ENCODE measurements at places on chromosomes 7 and 10.
A peak's percentile ranks its signal among the peaks of the same experiment; 100 is the strongest.

- peak overlapping the region; percentile 97 for H3K27ac ChIP-seq
- H3K36me3 ChIP-seq: peaks cover 46% of the 10 kb centered on the region
- peak; percentile 80 for DNase-seq
- peaks cover 55% of the 10 kb centered on the region for H3K4me1 ChIP-seq
These were observed 692 bp downstream of the CARD11 start for GRCh38 chr7:3042861-3043489.

DNA sequence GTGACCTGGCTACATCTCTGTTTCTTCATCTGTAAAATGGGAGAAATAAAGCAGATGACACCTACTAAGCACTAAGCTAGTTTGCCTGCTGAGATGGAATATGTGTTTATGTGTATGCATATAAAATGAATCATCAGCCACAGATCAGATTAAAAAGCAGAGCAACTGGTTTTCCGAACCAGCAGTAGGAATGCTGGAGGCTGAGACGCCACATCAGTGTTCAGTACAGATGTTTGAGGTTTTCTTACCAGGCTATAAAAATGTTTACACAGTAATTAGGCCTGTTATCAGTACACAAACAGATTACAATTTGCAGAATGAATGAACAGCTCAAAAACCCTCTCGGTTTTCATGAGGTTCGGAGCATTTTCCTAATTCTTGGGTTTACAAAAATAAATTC lies 85.8 kb downstream of the CALN1 start:
- H3K4me3 ChIP-seq: no peak overlapping the region
- H3K27ac ChIP-seq: no peak overlapping the region
- no peaks in the 10 kb centered on the region for H3K27me3 ChIP-seq

GRCh38 chr7:47185170-47185569 lies 396.7 kb downstream of the TNS3 start:
- H3K4me3 ChIP-seq: no peak overlapping the region
- no peak overlapping the region for H3K27ac ChIP-seq
- H3K36me3 ChIP-seq: no peaks in the 10 kb centered on the region
- DNase-seq: no peak

GRCh38 chr10:12489357-12489756 lies 140.0 kb downstream of the CAMK1D start:
- no peak overlapping the region for H3K27ac ChIP-seq
- H3K36me3 ChIP-seq: no peaks in the 10 kb centered on the region
- H3K4me3 ChIP-seq: no peak overlapping the region
- DNase-seq: no peak

DNA sequence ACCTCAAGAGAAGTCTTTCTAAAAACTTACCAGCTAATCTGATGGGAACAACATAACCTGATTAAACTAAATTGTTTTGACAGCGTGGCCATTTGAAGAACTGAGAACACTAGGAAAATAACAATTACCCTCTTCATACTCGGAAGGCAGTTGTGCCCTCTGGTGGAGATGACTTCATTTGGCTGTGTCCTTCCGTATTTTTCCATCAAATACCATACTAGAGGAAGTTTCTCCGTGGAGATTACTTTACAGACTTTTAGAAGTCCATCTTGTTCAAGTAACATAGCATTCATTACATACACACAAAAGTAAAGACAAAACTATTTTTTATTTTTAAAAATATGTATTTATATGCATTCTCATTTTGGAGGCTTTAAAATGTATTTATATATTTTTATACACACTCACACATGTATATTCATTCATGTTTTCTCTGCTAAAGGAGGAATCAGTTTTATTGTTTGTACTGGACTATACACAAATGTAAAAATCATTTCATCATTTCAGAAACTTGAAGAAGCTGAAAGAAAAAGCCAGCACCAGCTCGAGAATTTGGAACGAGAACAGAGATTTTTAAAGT lies 25.2 kb downstream of the SMNDC1 start:
- no peak overlapping the region for H3K27ac ChIP-seq
- H3K27me3 ChIP-seq: no peaks in the 10 kb centered on the region
- no peak overlapping the region for H3K4me3 ChIP-seq
- DNase-seq: no peak
- H3K36me3 ChIP-seq: peaks cover 21% of the 10 kb centered on the region

GRCh38 chr7:7438851-7439250 lies 96.8 kb downstream of the COL28A1 start:
- no peak overlapping the region for H3K27ac ChIP-seq
- no peak for DNase-seq
- H3K4me1 ChIP-seq: peaks cover 7% of the 10 kb centered on the region
- no peaks in the 10 kb centered on the region for H3K36me3 ChIP-seq
- no peaks in the 10 kb centered on the region for H3K27me3 ChIP-seq
- H3K4me3 ChIP-seq: no peak overlapping the region

GRCh38 chr7:51276967-51277366 lies 39.6 kb downstream of the COBL start:
- H3K27ac ChIP-seq: no peak overlapping the region
- H3K36me3 ChIP-seq: no peaks in the 10 kb centered on the region
- no peak for DNase-seq
- peaks cover 14% of the 10 kb centered on the region for H3K27me3 ChIP-seq

GRCh38 chr10:121062115-121062514 lies 211.0 kb downstream of the WDR11 start:
- no peaks in the 10 kb centered on the region for H3K4me1 ChIP-seq
- H3K27me3 ChIP-seq: no peaks in the 10 kb centered on the region
- no peak for DNase-seq
- H3K4me3 ChIP-seq: no peak overlapping the region
- no peak overlapping the region for H3K27ac ChIP-seq

- H3K27me3 ChIP-seq: peaks cover 5% of the 10 kb centered on the region
- no peaks in the 10 kb centered on the region for H3K36me3 ChIP-seq
- no peak for DNase-seq
- H3K4me1 ChIP-seq: no peaks in the 10 kb centered on the region
- no peak overlapping the region for H3K4me3 ChIP-seq
- no peak overlapping the region for H3K27ac ChIP-seq
These were observed 57.7 kb downstream of the SLIT1 start for GRCh38 chr10:97128039-97128492.

DNA sequence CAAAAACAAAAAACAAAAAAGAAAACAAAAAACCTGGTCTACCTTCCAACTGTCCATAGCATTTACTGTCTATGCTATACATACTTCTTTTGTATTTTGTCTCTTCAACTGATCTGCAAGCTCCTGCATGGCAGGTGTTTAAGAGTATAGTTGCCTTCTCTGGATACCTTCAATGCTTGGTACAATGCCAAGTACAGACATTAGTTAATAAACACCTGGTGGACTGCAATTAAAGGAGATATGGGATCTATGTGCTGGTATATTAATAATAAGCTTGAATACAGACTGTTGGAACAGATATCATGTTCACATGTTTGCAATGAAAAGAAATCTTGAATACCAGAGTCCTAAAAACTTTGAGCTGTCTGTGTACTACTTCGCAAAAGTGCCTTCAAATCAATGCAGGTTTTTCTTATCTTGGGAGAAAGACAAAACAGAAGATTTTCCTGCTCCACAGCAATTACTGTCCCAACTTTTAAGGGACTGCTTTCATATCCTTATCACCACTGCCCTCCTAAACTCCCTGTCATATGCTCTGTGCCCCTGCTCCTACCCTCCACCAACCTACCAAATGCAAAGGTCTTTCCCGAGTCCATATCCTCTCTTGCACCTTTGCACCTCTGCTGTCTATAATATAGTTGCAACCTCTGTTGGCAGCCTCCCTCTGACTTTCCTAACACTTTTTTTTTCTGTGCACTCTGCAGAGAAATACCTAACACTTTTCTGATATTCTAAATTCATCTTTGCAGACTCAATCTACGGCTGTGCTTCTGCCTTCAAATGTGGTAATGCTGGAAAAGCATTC lies 85.1 kb downstream of the DNMBP start:
- DNase-seq: no peak
- no peaks in the 10 kb centered on the region for H3K36me3 ChIP-seq
- H3K27ac ChIP-seq: no peak overlapping the region
- H3K4me3 ChIP-seq: no peak overlapping the region
